Glutamatergic neuron (in vitro differentiated cells): ENCODE measurements at places on chromosomes 11 and 22.

DNA sequence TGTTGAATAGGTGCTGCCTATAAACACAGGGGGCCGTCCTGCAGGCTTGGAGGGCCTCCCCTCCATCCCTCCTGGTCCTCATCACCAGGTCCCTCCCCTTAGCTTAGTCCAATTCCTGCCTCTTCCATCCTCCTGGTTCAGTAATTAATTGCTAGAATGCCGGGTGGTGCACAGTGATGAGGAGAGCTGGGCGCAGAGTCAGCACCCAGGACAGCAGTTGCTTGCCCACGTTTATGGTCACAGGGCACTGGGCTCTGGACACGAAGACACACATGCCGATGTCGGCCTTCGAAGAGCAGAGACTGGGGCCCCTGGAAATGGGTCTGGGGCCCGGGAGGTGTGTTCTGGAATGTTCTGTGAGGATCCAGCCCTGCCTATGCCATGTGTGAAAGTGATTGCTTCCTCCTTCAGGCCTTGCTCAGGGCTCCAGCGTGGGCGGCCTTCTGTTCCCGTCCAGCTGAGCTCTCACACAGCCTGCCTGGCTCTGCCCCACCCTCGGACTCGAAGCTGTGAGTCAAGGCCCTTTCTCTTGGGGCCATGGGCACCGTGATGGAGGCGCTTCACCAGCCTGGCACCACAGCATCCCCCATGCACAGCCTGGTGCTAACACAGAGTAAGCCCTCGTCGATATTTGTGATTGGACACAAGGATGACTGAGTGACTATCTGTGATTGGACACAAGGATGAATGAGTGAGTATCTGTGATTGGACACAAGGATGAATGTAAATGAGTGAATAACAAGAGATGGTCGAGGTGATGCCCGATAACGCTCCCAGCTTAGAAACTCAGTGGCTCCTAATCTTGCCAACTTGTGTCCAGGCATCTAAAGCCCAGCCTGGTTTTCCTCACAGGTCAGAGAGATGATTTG lies 884.7 kb downstream of the BRD1 start:
- no peak for DNase-seq
- H3K27ac ChIP-seq = no peak overlapping the region
- H3K27me3 ChIP-seq = peaks cover 8% of the 10 kb centered on the region
- H3K4me1 ChIP-seq = no peaks in the 10 kb centered on the region

- DNase-seq = no peak
- H3K27me3 ChIP-seq = peaks cover 5% of the 10 kb centered on the region
- no peaks in the 10 kb centered on the region for H3K36me3 ChIP-seq
- peaks cover 16% of the 10 kb centered on the region for H3K4me1 ChIP-seq
- no peak overlapping the region for H3K4me3 ChIP-seq
Measured at GRCh38 chr11:34344768-34345539, 12.9 kb downstream of the ABTB2 start.

DNA sequence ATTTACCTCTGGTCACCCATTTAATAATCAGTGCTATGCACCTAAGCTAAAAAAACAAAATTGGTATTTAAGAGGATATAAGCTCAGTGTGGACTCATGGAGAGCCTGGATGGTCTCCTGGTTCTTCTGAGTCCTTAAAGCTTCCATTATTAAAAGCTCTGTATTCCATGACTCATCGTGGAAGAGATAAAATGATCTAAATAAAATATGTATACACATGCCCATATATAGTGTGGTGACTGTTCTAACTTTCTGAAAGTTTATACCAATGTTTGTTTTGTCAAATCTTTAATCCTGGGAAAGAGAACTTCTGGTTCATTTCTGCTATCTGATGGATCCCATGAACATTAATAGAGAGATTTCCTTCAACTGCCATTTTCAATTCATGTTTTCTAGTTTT lies 375.9 kb downstream of the GUCY1A2 start:
- no peak for DNase-seq
- no peak overlapping the region for H3K4me3 ChIP-seq
- no peaks in the 10 kb centered on the region for H3K27me3 ChIP-seq
- peaks cover 5% of the 10 kb centered on the region for H3K36me3 ChIP-seq
- peaks cover under 1% of the 10 kb centered on the region for H3K4me1 ChIP-seq

DNA sequence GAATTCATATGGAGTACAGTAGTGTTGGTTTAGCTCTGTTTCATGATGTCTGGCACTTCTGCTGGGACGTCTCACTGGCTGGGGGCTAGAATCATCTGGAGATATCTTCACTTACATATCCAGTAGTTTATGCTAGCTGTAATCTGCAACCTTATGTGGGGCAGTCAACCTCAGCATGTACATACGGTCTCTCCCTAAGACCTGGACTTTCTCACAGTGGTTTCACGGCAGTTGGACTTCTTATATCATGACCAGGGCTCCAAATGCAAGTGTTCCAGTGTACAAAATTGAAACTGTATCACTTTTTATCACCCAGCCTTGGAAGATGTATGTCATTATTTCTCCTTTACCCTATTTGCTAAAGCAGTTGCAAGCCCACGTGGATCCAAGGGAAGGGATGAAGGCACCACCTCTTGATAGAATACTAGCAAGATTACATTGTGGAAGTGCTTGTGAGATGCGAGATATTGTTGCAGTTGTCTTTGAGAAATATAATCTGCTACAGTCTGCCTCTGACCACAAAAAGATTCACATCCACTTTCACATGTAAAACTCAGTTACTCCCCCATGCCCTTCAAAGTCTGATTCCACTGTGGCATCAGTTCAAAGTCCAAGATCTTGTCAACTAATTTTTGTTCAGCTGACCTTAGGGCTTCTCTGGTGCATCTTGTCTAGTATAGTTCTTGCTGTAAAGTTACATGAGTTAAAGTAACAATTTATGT lies 316.6 kb upstream of the NCAM1 start:
- no peak overlapping the region for H3K4me3 ChIP-seq
- no peak overlapping the region for H3K27ac ChIP-seq
- DNase-seq = no peak
- no peaks in the 10 kb centered on the region for H3K27me3 ChIP-seq
- H3K36me3 ChIP-seq = peaks cover 14% of the 10 kb centered on the region

DNA sequence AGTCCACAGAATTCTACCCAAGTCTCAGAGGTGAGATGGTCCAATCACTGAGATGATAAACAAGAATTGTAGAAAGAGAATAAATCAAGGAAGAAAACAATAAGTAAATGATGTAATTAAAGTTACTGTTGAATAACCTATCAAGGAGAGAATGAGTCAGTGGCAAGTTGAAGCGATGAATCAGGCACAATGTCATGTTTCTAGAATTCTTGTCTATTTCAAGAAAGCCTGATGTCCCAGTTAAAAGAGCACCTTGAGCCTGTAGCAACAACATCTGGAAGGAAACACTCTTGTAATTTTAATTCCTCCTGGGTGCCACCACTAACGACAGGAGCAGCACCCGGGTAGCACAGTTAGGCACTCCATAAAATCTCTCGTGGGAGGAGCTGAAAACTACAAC lies 67.9 kb upstream of the SLC35C1 start:
- H3K27ac ChIP-seq = peak overlapping the region; percentile 33
- peaks cover 4% of the 10 kb centered on the region for H3K36me3 ChIP-seq
- peaks cover 4% of the 10 kb centered on the region for H3K4me1 ChIP-seq
- no peak overlapping the region for H3K4me3 ChIP-seq
